ENCODE measurements at places on chromosomes 3 and 15.

GRCh38 chr3:161894657-161895056, 398.0 kb downstream of the OTOL1 start:
- DNase-seq, result no peak

GRCh38 chr15:67601073-67601472, 58.6 kb downstream of the MAP2K5 start:
- no peak for DNase-seq

- peak; percentile 4 for DNase-seq
These were observed 349.4 kb downstream of the LRTM1 start for GRCh38 chr3:54578417-54578816.

DNA sequence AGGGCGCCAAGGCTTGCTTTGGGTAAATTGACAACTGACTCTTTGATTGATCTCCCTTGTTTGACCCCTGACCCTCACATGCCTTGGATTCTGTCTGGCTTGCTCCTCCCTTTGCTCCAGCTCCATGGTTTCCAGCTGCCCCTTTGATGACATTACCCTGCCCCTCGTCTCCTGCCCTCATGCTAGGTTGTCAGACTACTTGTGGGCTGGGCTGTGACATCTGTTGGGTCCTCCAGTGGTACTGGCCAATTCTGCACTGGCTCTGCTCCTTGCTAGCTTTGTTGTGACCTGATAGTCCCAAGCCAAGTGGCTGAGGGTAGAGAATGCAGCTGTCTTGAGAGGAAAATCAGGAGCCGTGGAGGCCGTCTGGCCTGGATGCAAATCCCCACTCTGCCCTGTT, 6.2 kb downstream of the THSD4 start:
- no peak for DNase-seq

- DNase-seq, result no peak
These were observed 31.5 kb downstream of the SQOR start for GRCh38 chr15:45666119-45666875.

- DNase-seq, result no peak
These were observed 492.9 kb downstream of the GBE1 start for GRCh38 chr3:81268526-81268925.

DNA sequence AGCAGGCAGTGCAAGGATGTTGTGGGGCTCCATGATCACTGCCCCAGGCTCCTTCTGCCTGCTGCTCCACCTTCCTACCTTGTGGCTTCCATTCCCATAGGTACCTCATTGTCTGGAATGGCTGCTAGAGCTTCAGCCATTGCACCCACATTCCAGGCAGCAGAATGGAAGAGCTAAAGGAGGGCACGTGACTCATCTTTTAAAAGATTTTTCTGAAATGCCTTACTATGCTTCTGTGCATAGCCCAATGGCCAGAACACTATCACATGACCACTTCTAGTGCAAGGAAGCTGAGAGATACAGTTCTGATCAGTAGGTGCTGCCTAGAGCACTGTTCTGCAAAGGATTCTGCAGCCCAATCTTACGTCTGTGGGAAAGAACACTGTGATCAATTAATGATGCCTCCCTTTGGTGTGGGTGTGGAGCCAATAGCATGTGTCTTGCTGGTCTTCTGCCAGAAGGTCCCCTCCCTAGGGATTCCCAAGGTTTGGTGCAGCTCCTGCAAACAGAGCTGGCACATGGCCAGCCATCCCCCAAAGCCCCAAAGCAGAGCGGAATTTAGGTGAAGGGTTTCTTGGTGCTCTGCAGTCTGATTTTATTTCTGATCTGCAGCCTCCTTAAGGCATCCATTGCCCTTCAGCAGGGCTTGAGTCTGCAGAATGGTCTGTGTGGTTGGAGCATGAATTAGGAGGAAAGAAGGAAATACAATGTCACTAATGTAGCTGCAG, 34.4 kb downstream of the SPSB4 start:
- DNase-seq, result no peak

- DNase-seq, result no peak
These were observed 77.5 kb upstream of the FBN1 start for GRCh38 chr15:48722764-48723661.

DNA sequence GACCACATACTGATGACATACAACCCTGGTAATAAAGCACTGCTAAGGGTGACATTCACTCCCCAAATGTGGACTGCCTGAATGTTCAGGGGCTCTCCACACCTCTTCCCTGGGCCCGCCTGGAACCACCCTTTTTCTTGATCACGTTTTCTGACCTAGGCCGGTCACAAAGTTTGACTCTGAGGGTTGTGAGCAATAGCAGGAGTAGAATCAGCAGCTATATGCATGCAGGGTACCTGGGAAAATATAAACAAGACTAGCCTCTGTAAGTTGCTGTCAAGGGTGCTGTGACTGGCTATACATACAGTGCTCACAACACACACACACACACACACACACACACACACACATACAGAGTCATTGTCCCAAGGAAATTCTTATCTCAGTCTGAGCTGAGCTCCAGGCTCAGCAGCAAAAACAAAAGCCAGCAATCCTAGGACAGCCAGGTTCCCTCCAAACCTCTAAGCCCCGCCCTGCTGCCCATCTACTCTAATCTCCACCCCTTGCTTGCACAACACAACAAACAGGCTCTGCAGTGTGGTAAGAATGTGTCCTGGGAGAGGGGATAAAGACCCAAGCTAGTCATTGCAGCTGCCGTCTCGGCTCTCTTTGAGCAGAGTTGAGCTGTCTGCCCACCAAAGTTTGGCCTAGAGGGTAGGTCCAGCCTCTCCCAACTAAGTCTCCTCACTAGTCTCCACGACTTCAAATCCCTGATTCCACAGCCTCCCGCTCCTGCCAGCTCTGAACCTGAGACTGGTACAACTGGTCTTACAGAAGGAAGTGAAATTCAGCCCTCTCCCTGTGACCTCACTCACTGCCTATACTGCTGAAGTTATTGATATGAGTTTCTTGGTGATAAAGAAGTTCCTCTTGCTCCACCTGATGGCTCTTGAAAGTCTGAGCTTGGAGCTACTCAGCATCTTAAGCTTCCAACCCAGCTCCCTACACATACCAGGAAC, 2.2 kb downstream of the BMF start:
- DNase-seq, result peak; percentile 48

- DNase-seq, result peak; percentile 70
These were observed 84.6 kb downstream of the DGKG start for GRCh38 chr3:186277268-186277909.

- no peak for DNase-seq
These were observed 54.0 kb upstream of the GADL1 start for GRCh38 chr3:30948426-30948825.

DNA sequence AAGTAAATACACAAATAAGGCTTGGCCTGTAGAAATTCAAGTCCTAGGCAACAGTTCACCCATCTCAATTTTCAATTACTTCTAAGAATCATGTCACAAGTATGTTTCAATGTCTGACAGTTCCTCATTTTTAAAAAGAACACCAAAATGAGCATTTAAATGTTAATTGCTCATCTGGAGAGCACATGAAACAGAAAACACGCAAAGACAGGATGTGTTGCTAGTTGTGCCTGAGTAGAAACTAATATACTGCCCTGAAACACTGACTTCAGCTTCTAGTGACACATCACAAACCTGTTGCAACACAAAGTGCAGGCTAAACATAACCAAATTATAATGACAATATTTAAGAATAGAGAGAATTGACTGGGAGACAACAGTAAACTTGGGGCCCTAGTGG, 167.3 kb upstream of the THBS1 start:
- no peak for DNase-seq

DNA sequence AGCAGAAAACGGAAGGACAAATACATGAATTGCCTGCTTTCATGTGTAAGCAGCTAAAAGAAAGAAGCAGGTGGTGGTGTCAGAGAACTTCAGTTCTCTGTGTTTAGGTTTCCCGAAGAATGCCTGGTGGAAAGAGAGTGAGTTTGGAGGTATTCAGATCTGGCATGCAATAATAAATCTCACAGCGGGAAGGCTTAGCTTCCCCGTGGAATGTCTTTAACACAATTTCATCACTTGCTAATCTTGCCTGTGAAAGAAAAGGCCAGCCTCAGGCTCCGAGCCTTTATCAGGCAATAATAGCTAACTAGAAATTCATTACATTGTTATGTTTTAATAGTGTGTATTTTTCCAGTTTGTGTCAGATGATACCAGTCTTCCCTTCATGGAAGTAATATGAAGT, 220.3 kb downstream of the PDZRN3 start:
- no peak for DNase-seq

- DNase-seq, result no peak
These were observed 22.1 kb downstream of the CNTN3 start for GRCh38 chr3:74592359-74592758.

GRCh38 chr3:55044486-55044885, 116.6 kb upstream of the LRTM1 start:
- no peak for DNase-seq

GRCh38 chr3:10950476-10951294, 41.9 kb upstream of the SLC6A1 start:
- peak; percentile 56 for DNase-seq

DNA sequence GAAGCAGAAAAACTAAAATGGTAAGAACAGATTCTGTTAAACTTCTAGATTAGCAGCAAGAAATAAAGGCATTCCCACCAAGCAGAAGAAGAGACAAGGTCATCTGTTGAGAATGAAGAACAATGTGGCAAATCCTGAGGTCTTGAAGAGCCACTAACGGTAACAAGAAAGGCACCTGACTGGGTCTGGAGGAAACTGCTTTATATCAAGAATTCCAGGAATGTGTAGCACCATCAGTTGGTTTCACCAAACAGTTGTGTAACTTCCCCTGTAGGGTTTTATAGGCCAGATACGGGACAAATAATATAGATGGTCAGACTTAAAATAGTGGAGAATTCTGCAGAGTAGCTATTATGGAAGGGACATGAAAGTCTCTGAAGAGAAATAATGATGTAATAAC, 57.3 kb downstream of the ACAP2 start:
- no peak for DNase-seq

DNA sequence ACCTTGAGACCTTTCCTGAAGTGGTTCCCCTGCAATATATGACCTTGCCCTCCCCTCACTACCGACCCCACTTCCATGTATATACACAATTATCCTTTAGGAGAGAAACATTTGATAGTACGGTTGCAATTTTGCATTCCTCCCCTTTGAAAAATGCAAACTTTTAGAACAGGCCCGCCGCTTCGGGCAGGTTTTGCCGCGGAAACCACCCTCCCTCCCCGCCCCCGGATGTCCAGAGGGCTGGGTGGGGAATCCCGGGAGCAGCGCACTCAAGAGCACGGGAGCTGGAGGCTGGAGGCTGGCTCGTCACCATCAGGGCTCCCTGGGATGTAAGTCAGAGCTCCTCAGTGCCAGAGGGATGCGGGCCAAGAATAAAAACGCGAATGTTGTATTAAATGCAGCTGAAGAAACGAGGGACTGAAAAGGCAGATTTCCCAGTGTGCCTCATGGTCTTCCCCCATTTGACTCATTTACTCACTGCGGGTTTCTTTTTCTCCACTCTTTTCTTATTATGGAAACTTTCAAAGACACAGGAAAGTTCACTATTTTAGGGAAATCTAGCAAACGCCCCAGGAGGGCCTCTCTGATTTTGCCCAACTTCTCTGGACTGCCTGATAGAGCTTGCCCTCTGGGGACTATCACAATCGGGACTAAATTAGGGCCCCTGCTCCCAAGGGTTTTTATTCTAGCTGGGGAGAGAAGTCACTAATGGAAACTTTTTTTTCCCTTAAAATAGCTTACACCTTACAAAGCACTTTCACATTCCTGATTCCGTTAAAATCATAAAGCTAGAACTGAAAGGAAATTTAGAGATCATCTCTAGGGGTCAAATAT, 2.9 kb upstream of the USP3 start:
- peak; percentile 71 for DNase-seq

GRCh38 chr15:40441565-40442531, 1.1 kb downstream of the BAHD1 start:
- DNase-seq, result peak; percentile 67

GRCh38 chr15:31440754-31441311, 114.2 kb downstream of the KLF13 start:
- DNase-seq, result peak; percentile 57

- no peak for DNase-seq
These were observed 53.3 kb upstream of the TLE3 start for GRCh38 chr15:70151003-70151402.

DNA sequence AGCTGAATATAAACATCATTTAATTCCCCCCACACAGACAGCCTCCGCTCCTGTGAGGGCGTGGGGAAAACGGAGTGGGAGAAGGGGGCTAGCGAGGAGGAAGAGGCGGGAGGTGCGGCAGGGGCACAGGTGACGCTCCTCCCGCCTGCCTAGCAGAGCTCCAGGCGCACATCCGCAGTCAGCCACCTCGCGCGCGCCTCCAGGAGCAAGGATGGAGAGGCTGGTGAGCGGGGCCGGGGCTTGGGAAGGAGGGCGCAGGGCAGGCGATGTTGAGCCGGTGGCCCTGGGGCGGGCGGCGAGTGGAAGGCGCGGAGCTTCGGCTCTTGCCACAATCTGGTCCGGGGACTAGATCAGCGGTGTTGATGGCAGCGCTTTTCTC, at the start of gene CD200:
Gene CD200 (plus strand): TSS at position 155 of the 379 bp plus-strand sequence. CDS start 57 bp downstream, at position 212.
- peak; percentile 79 for DNase-seq

DNA sequence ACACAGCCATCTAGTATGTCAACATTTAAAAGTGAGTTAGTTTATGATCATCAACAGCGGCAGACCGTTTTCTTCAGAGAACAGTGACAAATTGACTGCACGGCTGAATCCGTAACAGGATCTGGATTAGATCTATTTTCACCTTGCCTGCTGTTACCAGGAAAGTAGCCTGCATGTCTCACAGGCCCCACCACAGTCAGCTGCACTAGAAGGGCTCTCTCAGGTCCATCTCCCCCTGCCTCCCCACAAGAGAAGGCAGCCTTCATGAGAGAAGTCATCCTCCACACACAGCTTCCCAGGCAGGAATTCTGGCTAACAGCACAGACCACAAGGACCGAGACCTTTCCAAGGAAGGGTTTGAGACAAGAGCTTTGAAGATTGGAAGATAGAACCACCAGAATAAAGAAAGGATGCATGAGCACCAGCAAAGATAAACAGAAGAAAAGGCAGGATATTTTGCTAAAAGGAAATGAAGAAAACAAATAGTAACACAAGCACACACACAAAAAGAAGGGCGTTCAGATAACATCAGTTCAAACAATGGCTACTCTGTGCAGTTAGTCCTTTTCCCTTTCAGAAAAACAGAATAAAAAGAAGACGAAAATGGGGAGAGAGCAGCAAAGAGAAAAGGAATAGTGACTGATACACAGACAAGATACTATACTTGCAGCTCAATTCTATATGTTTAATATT, 127.5 kb downstream of the SNRK start:
- DNase-seq, result no peak

DNA sequence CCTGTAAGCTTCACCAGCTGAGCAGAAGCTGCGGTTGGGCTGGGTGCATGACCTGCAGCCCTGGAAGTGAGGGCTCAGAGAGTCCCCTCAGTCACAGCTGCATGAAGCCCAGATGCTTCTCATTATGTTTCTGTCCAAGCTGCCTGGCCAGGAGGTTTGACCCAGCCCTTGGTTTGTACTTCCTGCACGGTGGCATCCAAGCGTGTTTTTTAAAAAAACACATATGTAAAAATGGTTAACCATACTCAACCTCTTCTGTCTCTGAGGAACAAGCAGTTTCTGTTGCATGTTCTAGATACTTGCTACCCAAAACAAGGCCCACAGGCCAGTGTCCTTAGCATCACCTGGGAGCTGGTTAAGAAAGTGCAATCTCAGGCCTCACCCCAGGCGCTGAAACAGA, 76.0 kb upstream of the ATP10A start:
- DNase-seq, result no peak

All from NCI-H526 (cell line).